ENCODE measurements at places on chromosomes 5 and 9.

- DNase-seq: no peak
These were observed 450.5 kb downstream of the ELAVL2 start for GRCh38 chr9:23375511-23375910.

DNA sequence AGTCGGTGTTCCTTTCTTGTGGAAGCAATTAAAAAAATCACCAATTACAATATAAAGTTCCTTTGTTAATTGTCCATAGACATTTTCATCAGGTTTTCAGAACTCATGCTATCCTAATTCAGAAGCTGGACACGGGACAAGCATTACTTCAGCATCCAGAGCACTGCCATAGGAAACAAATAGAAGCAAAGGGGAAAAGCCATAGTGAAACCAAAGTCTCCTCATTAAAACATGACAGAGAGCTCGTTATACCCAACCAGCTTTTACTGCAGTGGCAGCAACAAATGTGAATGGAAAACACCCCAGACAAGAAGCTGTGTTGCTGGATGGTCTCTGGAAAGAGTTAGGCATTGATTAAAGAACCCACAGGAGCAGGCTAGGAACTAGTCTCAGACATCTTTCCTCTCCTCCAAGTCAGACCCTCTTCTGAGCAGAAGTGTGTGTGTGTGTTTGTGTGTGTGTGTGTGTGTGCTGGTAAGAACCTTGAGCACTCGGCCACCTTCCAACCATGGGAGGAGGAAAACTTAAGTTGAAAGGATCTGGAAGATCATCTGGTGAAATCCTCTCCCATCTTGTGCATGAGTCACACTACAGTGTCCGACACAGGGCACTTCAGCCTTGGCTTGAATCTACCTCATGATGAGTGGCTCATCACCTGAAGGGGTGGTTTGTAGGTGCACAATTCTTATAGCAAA lies 162.6 kb upstream of the ADAMTS16 start:
- DNase-seq: no peak

DNA sequence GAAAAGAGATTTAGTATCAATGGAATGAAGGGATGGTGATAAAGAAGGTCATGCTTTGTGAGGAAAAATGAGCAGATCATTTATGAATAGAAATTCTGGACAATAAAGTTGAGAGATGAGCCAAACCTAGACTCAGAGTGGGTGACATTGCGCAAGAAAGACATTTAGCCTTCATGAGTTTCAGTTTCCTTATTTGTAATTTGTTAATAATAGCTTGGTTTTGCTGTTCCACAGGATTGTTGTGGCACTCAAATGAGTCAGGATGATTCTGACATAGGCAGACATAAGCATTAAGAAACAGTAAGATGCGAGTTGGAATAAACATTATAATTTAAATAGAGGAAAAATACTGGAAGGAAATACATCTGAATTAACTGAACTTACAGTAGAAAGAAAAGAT lies 34.8 kb downstream of the ITGA2 start:
- DNase-seq: no peak

- DNase-seq: no peak
These were observed 256.4 kb upstream of the TARS1 start for GRCh38 chr5:33184367-33184766.

- no peak for DNase-seq
These were observed 23.3 kb downstream of the CEP72 start for GRCh38 chr5:635306-636055.

DNA sequence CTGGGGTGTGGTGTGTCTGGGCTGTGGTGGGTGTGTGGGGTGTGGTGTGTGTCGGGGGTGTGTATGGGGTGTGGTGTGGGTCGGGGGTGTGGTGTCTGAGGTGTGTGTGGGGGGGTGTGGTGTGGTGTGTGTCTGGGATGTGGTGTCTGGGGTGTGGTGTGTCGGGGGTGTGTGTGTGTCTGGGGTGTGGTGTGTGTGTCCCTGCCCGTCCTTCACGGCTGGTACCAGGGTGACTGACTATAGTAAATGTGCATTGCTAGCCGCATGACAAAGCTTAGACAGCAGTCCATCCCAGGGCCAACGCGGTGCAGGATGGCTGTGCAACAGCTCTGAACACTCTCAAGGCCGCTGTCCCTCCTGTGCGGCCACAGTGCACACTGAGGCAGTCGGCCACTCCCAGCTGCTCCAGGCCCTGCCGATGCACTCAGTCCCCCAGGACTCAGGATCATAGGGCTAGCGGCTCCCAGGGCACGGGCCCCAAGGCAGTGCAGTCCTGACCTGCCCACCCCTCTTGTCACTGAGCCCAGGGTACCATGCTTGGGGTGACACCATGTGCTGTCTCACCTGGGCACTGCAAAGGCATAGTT lies 54.0 kb downstream of the SECISBP2 start:
- no peak for DNase-seq

DNA sequence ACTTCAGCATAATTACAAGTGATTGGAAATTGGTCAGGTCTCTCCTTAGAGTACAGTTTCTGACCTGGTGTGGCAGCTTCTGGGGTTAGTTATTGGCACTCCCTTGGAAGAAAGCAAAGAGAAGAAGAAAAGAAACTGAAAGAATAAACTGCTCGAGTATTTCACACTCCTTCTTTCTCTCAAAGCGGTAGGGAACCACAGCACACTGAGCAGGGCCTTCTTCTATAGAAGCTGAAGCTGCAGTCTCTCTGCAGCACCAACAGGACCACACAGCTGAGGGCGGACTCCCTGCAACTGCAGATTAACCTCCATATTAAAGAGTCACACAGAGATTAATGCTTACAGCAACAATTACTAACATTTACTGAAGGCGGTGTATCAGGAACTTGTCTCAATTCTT lies 152.0 kb downstream of the TRPM6 start:
- DNase-seq: no peak

DNA sequence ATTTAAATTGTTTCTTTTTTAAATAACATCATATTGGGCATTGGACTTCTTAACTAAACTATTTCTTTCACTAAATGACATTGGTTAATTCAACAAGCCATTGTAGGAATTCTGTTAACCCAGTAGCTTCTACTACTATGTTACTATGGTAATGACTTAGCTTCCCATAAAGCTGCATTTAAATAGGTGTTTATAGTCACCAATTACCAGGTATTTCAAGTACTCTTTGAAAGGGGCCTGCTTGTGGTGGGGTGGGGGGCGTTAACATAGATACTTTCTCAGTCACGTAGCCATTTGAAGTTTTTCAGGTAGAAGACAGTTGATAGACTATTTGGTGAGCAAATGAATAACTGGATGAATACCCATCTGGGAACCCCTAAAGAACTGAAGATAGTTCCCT lies 34.0 kb downstream of the PIK3R1 start:
- no peak for DNase-seq

DNA sequence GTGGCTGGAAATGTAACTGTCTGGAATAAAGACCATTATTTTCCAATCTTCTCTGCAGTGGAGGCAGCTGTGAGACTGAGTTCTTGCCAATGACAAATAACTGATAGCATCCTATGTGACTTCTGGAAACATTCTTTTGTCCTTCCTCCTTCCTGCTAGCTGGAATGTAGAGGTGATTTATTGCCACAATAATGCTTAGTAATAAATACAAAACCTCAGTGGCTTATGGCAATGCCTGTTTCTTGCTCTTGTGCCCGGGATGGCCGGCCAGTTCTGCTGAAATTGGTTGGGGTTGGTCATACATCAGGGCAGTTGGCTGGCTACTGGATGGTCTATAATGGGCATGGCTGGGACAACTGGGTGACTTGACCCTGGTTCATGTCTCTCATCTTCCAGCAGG lies 12.2 kb upstream of the TEX48 start:
- DNase-seq: no peak

GRCh38 chr9:94908011-94908563 lies 181.6 kb downstream of the AOPEP start:
- no peak for DNase-seq

DNA sequence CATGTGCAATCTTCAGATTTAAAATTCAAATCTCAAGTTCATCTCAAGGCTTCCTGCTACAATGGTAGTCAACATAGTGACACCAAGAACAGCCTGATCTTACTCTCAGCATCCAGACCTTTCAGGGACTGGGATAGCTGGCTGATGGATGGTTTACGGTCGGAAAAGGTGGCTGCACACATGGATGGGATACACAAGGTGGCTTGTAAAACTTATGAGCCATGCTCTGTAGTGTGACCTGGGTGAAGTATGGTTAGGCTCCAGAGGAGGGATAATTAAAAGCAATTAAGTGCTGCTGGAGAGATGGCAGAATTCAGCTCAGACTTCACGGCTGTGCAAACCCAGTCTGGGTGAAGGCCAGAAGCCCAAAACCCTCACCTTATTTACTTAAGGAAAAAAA lies 379.5 kb downstream of the NFIB start:
- no peak for DNase-seq

DNA sequence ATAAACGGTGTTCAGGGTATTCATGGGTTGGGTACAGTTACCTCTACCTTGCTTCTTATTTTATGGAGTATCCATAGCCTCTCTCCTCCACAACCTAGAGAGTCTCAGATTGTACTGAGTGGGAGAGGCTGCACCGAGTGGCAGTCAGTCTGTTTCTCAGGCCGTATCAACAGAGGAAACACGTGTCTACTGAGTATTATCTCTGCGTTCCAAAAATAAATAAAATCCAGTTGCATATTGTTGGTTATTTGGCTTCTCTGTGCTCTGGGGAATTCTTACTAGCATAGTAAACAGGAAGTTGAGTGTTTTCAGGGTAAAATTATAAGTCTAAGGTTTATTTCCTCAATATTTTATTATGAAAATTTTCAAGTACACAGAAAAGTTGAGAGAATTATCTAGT lies 231.0 kb downstream of the ARHGEF28 start:
- DNase-seq: no peak
